ENCODE measurements at places on chromosomes 3 and 15.

DNA sequence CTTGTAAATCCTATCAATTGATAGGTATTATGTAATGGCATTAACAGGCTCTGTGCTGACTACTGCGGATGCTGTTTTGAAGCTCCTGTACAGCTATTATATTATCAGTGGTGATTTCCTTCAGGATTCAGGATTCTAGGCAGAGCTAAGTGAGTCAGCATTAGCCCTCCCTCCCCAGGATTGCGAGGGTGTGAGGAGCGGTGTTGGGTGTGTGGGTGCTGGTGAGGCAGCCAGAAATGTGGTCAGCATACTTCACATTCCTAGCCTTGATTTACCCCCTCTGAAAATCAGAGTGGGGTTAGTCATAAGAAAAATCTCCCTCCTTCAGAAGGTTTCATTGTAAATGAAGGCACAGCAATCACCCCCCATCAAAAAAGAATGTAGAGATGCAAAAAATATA is 72.5 kb downstream of the SNTN start:
- no peak for DNase-seq

DNA sequence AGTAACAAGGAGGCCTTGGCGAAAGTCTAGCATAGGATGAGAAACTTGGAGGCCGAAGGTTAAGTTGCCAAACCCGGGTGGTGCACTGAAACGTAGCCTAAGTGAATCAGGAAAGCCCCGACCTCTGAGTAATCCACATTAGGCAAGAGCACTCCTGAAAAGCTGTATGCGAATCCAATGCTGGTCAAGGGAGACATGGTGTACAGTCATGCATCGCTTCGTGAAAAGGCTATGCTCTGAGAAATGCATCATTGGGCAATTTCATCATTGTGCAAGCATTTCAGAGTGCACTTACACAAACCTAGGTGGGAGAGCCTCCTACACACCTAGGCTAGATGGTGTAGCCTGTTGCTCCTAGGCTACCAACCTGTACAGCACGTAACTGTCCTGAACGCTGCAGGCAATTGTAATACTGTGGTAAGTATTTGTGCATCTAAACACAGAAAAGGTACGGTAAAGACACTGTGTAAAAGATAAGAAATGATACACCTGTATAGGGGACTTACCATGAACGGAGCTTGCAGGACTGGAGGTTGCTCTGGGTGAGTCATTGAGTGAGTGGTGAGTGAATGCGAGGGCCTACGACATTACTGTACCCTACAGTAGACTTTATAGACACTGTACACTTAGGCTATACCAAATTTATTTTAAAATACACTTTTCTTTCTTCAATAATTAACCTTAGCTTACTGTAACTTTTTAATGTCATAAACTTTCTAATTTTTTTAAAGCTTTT is 222.5 kb downstream of the SHQ1 start:
- peak; percentile 57 for DNase-seq

- no peak for DNase-seq
Measured at GRCh38 chr3:50417637-50418033, 58.3 kb upstream of the TMEM115 start.

GRCh38 chr15:55868707-55869106 is 124.7 kb downstream of the NEDD4 start:
- DNase-seq, result peak; percentile 3

GRCh38 chr15:59999612-60000112 is 4.4 kb upstream of the FOXB1 start:
- no peak for DNase-seq

GRCh38 chr15:73709686-73710085 is 25.5 kb downstream of the CD276 start:
- DNase-seq, result no peak

GRCh38 chr3:52787246-52787645 is 7.3 kb upstream of the ITIH3 start:
- DNase-seq, result no peak

DNA sequence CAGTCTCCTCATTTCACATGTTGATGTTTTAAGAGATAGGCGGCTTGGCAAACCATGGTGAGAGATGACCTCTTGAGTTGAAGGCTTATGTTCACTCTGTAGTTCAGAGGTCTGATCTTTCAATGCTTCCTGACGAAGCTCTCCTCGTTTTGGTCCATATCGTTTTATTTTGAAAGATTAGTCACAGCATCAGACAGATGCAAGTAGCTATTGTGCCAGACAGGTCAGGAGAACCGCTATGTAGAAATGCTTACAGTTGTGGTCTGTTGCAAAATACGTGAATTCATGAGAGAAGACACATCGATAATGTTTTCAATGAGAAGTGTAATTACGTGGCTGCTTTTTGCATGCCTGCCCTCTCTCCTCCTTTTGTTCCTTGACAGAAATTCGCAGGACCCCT is 47.5 kb downstream of the CHL1 start:
- no peak for DNase-seq

GRCh38 chr15:67064607-67065530 is 533 bp upstream of the SMAD3 start:
- DNase-seq, result peak; percentile 76

GRCh38 chr3:144548346-144548745 is 576.7 kb downstream of the DIPK2A start:
- no peak for DNase-seq

GRCh38 chr15:96367311-96368200 is 37.1 kb downstream of the NR2F2 start:
- DNase-seq, result peak; percentile 10

DNA sequence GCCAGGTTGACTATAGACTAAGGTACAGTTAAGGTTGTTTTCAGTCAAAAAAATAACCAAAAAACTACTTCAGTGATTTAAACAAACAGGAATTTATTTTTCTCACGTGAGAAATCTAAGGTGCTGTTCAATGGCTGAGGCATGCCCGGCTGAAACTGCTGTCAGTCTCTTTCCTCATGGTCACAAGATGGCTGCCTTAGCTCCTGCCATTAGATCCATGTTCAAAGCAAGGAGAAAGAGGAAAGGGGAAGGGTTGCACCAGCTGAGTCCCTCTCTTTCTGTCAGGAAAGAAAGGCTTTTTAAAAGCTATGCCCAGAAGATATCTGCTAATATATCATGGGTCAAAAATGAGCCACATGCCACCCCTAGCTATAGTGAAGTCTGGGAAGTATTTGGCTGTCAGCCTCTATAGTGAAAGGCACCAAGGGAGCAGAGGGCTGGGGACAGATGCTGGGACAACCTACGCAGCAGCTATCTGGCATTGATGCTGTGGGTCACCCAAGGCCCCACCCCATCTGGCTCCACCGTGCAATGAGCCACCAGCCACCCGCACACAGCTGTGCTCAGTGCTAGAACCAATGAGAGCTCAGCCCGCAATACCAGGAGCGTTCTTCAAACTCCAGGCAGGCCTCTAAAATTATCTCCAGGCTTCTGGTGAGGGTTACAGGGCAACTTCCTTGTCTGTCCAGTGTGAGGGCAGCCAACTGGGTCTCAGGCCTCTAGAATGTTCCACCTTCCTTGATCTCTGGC is 64.7 kb upstream of the GATA2 start:
- DNase-seq, result no peak

DNA sequence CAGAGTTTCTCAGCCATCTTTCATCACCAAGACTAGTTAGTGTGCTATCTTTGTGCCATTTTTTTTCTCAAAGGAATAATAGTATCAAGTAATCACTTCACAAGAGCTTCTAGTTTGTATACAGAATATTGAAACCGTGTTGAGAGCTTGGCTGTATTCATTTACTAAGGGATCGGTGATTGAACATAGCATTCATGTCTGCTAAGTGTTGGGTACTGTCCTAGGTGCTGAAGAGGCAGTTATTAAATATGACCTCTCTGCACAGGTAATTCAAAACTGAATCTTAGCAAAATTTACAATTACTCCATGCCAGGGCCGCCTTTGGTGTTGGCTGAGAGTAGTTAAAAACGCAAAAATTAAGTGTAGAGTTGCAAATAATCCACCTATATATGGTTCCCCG is 355.3 kb upstream of the RORA start:
- DNase-seq, result no peak

DNA sequence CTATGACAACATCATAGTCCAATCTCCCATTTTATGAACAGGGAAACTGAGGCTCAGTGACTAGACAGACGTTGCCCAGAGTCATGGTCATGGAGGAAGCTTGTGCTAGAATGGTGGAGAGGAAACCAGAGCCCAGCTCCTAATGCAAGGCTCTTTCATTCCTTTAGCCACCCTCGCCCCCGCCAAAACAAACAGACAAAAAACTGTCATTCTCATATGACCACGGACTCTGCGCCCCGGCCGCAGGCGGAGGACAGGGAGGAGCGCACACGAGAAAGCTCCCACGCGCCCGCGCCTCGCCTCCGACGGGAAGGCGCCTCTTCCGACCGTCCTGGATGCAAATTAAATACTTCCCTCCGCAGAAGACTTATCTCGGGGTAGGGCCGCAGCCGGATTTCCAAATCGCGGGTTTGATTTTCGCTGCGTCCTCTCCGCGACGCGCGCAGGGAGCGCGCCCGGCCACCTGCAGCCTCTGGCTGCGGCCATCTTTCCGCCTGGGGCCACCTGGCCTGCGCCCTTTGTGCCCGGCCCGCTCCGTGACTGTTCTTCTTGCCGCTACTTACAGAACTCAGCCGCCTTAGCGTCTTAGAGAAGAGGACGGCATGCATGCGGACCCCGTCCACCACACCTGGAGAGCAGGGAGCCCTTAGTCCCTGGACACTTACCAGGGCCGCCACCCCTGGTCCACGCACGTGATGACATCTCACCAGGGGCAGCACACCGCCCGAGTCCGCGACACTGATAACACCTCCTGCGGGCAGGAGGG is 670 bp upstream of the ATP13A3 start:
- no peak for DNase-seq

DNA sequence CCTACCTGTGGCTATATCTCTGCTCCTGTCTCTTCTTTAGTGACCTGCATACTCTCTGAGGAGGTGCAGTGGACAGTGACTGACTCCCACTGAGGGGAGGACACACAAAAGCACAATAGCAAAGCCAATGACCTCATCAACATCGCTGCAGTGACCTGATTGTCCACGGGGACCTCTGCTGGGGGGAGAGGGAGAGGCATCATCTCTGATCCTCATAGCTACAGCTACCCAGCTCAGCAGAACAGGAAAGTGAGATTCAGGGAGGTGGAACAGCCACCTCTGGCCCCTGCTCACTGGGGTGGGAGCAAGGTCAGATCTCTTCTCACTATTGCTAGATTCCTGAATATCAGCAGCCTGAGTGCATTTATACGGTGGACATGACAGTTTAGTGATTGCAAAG is 179.2 kb downstream of the ATP10A start:
- no peak for DNase-seq

DNA sequence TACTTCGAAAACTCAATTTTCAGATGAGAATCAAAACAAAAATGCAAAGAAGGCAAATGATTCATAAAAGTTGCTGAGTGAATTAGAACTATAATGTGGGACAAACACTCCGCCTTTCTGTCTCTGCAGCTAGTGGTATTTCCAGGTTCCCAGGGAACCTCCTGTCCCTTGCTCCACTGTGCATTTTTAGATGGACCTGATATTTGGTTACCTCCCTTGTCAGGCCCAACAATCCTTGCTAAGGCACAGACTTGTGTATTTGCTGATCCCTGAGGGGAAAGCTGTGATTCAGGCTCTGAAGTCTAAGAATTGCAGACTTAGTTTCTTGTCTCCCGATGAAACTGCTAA is 162.7 kb downstream of the LPP start:
- no peak for DNase-seq

- DNase-seq, result no peak
Measured at GRCh38 chr15:59413577-59413976, 24.4 kb upstream of the FAM81A start.

DNA sequence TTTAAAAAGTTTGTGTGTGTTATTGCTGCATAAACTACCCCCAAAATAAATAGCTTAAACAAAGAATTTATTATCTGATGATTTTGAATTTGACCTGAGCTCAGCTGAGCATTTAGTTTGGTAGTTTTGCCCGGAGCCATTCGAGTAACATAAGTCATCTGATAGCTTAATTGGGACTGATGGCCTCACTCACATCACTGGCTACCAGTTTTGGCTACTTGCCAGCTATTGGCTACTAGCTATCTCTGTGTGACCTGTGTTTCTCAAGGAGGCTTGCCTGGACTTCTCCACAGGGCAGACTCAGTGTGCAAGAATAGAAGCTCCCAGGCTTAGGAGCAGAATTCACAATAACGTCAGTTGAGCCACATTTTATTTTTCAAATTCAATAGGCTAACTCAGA is 9.0 kb downstream of the CNTN3 start:
- no peak for DNase-seq

DNA sequence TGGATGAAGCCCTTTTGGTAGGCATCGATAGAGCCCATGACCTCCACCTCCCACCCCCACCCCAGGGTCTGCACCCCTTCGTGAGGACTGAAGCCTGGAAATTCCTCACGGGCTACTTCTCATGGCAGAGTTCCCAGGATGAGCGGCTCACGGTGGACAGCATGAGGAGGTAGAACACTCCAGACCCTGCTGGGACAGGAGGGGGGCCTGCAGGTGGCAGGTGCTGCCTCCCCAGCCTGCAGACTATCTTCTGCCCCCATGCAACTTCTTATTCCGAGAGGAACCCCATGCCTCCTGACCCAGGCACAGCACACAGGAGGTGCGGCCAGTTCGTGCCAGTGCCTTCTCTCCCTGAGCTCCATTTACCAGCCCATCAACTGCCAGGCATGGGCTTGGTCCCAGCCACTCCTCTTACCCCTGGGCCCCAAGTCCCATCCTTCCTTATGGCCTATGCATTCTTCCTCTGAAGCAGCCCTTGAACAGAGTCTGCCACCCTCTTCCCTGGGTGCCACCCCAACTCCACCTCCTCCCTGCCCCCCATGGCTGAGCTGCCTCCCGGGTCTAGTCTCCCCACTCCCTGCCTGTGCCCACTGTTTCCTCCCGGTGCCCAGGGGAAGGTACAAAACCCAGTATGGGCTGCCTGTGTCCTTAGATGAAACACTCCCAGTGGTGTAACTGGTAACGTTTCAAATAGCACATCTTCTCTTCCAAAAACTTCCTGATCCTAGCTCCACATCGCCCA is 8.4 kb downstream of the TBC1D21 start:
- DNase-seq, result no peak

- DNase-seq, result no peak
Measured at GRCh38 chr15:61755467-61755866, 304.8 kb downstream of the VPS13C start.

DNA sequence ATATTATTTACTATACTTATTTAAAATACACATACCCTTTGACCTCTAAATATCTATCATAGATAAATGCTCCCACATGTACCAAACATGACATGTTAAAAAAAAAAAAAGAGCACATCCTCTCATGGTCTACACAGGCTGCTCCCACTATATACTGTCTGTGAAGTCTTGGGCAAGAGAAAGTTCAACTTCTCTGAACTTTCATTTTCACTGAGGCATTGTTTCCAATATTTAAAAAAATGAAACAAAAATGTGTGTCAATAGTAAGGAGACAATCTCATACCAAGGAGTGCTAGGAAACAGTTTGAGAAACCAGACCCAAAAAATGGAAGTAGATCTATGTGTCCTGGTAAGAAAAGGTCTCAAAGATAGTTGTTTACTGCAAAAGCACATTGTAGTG is 29.3 kb downstream of the SLC4A7 start:
- DNase-seq, result peak; percentile 53

Data from mesenchymal stem cell (in vitro differentiated cells and primary cell).